Gastrocnemius medialis (tissue), 4 donors: ENCODE measurements at places on chromosomes 16 and 17. TPM values are rescaled to one million over a fixed set of nuclear protein-coding genes. Genes with fewer than 3 reads are reported as not detected.

LGALS9B gene
- total RNA-seq = not detected

LYZL6 gene
- total RNA-seq = not detected

DNA sequence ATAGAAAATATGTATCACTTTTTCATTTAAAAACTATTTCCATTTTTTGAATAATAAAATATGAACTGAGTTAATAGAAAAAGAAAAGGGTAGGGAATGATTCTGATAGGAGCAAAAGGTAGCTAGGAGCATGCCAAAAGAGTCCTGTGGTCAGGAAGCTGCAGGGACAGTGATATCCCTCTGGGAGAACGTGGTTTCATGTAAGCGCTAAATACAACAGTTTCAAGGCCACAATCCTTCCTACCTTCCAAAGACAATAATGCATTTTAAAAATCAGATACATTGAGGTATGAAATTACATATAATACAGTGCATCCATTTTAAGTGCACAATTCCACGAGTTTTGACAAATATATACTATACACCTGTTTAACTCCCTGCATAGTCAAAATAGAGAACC lies 55.8 kb downstream of the CCDC182 start:
- H3K27me3 ChIP-seq = no peaks in the 10 kb centered on the region
- H3K27ac ChIP-seq = no peak overlapping the region
- H3K36me3 ChIP-seq = no peaks in the 10 kb centered on the region

- no peak overlapping the region for H3K27ac ChIP-seq
- no peak overlapping the region for H3K4me3 ChIP-seq
- no peaks in the 10 kb centered on the region for H3K36me3 ChIP-seq
Measured at GRCh38 chr17:51351890-51352289, 91.5 kb downstream of the UTP18 start.

MT1E gene
- total RNA-seq = 434 TPM

KRTAP4-5 gene
- total RNA-seq = not detected

- H3K27me3 ChIP-seq = no peaks in the 10 kb centered on the region
- no peak overlapping the region for H3K27ac ChIP-seq
- H3K4me3 ChIP-seq = no peak overlapping the region
- DNase-seq = no peak
- no peaks in the 10 kb centered on the region for H3K36me3 ChIP-seq
Measured at GRCh38 chr16:52869243-52869642, 183.5 kb downstream of the CHD9NB start.

DNA sequence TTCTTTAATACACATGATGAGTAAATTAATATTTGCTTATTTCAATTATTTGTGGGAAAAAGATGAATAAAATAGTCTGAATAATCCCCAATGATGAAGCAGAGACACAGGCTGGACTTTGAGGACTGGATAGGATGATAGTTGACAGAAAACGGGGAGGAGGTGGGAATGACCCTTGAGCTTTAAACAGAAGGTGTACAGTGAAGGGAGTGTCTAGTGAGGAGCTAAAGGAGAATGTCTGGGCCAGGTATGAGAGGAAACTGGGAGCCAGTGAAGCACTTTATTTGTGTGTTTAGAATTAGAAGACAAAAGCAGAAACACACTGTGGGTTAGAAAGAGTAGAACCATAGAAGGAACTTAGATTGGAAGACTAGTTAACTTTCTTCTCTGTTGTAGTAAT lies 230.4 kb upstream of the CA10 start:
- no peaks in the 10 kb centered on the region for H3K36me3 ChIP-seq
- no peaks in the 10 kb centered on the region for H3K4me1 ChIP-seq

DNA sequence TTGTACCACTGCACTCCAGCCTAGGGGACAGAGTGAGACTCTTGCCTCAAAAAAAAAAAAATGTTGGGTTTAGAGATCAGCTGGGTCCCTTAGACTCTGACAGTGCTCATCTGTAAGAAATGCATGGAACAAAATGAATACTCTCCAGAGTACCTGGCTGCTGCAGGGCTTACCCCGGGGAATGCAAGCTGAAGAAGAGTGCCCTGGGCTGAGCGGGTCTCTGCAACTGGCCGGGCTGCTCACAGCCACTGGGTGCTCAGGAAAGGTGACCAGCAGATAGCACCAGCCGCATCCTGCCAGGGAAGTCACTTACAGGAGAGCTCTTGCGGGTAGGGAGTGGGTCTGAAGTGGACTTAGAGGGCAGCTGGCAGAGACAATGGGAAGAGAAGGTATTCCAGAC lies 82.1 kb downstream of the GAS7 start:
- H3K4me1 ChIP-seq = peaks cover 6% of the 10 kb centered on the region
- no peak overlapping the region for H3K4me3 ChIP-seq
- H3K36me3 ChIP-seq = no peaks in the 10 kb centered on the region
- no peak overlapping the region for H3K27ac ChIP-seq
- no peak for DNase-seq
- H3K27me3 ChIP-seq = no peaks in the 10 kb centered on the region

CRK gene
- total RNA-seq = 59.8 TPM

- no peak overlapping the region for H3K4me3 ChIP-seq
- H3K27me3 ChIP-seq = no peaks in the 10 kb centered on the region
- no peaks in the 10 kb centered on the region for H3K36me3 ChIP-seq
Measured at GRCh38 chr17:14196377-14196997, 40.2 kb downstream of the CDRT15 start.

RAB11FIP4 gene
- total RNA-seq = 0.22 TPM
